ENCODE measurements at places on chromosomes 1 and 21.

DNA sequence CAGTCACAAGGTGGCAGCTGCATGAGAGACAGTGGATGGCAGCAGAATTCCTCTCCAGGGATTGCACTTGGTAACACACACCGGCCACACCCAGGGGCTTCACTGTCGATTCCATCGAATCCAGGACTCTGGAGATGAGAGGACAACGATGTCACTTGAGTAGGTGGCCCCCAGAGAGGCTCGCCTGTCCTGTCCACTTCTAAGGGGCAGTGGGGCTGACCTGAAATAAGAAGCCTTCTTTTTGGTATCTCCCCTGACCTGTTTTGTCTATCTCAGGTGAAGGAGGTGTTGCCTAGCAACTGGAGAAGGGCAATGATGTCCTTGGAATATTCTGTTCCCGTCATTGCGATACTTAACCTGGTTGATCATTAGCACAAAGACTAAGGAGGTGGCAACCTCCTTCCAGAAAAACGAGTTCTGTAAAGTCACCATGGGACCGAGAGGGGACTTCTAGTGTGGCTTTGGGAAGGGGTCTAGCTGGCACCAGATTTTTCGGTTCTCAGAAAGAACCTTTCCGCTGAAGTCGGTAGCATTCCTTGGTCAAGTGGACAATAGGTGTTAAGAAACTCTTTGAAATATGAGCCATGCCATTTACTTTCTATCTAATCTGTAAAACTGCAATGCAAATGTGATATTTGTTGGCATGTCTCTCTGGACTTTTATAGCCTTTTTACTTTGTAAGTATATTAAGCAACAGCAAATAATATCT is 85.2 kb upstream of the TMPRSS2 start:
- DNase-seq, result no peak

DNA sequence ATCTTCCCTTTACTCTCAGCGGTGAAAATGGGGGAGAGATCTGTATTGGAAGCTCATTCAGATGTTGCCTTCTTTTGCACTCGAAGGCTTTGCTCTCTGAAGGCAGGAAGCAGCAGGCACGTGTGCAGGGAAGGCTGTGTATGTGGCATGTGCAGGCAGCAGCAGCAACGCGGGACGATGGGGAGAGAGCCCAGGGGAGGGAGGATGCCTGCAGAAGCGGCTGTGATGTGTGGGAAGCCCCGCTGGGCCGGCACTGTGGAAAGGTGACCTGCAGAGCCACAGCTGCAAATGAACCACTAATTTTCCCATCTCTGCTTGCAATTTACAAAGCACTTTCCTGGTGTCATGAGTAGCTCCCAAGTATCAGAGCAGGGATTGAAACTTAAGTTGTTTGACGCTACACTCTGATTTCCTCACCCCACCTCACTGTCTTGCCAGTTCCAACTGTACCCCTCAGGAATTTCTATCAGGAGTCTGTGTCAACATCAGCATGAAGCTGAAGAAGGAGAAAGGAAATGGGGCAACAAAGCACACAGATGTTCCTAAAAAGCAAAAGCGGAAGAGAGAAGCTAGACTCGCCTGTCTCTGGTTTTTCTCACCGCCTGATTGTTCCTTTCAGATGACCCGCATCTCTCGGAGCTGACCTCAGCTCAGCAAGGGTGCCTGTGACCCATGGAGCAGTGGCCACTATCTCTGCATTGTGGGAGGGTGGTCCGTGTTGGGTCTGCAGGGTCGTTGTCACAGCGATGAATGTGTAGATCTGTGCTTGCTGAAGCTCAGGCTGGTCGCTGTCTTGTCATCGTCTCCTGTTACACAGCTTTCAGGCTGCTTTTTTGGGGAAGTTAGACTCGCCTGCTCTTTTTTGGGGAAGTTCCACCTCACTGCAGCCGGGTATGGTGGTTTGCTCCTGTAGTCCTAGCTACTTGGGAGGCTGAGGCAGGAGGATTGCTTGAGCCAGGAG is 156.1 kb downstream of the KIF26B start:
- no peak for DNase-seq

DNA sequence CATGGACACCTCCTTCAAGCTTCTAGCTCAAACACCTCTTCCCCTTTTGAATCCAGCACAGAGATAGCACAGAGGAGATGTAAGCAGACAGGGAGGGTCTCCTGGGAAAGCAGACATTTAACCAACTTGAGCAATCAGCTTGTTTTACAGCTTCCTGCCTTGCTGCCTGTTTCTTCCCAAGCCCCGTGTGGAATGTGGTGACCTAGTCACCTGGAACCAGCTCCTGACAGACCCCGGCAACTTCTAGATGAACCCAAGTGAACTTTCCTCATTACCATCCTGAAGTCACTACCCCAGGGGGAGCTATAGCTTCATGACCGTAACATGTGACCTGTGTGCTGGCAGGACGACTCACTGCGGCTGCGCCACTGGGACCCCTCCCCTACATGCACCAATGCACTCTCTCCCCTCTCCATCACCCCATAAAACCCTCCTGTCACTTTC is 24.1 kb upstream of the TTF2 start:
- no peak for DNase-seq

DNA sequence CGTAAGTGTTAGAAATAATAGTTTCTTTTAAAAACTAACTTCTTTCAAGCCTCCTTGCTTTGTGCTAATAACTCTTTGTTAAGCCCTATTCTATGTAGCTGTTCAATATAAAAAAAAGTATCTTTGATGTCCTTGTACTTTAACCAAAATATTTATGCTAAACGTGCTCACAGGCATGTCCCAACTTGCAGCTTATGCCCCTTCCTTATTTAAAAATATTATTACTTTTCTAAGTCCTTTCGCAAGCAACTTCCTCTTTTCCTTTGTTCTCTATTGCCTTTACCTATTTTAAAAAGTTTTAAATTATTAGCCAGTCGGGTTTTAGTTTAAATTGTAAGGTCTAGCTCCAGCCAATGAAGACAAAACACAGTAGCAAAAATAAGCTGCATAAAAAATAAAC is 43.4 kb upstream of the NBPF3 start:
- no peak for DNase-seq

DNA sequence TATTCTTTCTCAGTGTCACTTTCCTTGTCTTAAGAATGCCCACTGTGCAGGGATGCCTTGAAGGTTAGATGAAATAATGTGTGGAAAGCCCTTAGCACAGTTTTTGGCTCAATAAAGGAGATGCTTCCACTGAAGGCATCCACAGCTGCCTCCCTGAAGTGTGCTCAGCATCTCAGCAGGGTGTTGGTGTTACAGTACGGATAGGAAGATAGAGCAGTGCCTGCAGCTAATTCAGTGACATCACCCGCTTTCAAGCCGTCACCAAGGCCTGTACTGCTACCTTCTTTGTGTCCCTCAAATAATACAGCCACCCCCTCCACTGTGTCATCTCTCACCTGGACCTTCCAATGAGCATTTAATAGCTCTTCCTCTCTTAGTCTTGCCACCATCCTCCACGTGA is 59.0 kb downstream of the NDUFS5 start:
- DNase-seq, result no peak

GRCh38 chr1:94418664-94419655 is 771 bp downstream of the ABCD3 start:
- peak; percentile 24 for DNase-seq

DNA sequence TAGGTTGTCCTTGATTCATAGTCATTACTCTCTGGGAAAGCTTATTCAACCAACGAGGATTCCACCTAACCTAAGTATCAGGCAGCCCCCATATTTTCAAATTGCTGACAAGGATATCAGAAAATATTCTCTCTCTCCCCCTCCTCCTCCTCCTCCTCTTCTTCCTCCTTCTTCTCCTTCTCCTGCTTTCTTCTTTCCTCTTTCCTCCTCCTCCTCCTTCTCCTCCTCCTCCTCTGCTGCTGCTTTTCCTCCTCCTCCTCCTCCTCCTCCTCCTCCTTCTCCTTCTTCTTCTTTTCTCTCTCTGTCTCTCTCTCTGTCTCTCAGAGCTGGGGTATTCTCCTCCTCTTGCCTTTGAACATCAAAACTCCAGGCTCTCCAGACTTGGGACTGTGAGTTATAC is 2.5 kb upstream of the IGSF9 start:
- DNase-seq, result no peak

GRCh38 chr1:5485968-5486696 is 506.1 kb downstream of the NPHP4 start:
- no peak for DNase-seq

GRCh38 chr21:21114461-21114860 is 116.3 kb downstream of the NCAM2 start:
- no peak for DNase-seq

GRCh38 chr1:156920233-156921052 is at the start of gene LRRC71:
LRRC71 (plus strand) TSS chr1:156920632; CDS start chr1:156920804, 172 bp downstream.
- DNase-seq, result peak; percentile 64

GRCh38 chr21:36664662-36664990 is 34.3 kb upstream of the SIM2 start:
- no peak for DNase-seq

DNA sequence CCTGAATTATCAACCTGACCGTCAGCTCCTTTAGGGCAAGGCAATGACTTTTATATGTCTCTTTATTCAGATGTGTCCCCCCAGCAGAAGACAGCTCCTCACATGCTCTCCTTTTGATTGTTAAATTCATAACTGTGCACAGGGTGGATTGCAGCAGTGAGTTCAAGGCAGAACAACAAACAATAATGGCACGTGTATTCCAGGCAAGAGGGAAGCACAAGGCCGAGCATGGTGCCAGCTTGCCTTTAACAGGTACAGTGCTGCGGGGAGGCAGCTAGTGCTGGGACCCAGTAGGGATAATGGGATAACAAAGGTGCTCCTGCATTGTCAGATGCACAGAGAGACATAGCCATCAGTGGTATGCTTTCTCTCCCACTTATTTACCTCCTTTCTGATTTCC is 248.4 kb downstream of the RHOU start:
- DNase-seq, result no peak

- DNase-seq, result no peak
These were observed 246.6 kb upstream of the CHRM3 start for GRCh38 chr1:239139801-239140200.

DNA sequence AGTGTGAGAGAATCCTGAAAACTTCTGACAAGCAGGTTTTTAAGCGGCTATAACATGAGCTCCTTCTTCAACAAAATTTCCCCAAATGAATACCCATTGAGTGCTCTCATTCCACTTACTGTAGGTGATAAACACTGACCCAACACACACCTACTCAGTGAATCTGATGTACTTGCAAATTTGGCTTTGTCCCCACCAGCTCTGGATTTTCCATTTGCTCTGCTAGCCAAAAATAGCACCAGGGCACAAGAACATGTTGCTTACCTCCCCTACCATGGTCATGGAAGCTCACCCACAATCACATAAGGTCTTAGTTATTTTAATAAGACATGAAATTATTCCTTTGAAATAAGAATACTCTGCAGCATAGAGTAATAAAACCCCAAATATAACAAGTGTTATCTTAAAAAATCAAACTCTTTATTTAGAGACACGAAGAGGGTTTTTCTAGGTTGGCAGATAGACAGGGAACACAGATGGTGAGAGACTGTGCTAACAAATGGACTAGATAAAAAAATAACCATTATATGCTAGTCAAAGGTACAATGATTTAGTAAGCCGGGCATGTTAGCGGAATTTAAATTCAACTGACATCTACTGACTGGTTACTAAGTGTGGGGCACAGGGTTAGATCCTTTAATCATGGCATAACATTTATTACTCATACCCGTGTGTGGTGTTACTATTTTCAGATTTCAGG is 291.9 kb downstream of the KCNH1 start:
- no peak for DNase-seq

- DNase-seq, result peak; percentile 41
These were observed at the start of gene SH2D2A for GRCh38 chr1:156816561-156817328. SH2D2A (minus strand) TSS chr1:156816848; CDS start chr1:156816708, 140 bp downstream.

DNA sequence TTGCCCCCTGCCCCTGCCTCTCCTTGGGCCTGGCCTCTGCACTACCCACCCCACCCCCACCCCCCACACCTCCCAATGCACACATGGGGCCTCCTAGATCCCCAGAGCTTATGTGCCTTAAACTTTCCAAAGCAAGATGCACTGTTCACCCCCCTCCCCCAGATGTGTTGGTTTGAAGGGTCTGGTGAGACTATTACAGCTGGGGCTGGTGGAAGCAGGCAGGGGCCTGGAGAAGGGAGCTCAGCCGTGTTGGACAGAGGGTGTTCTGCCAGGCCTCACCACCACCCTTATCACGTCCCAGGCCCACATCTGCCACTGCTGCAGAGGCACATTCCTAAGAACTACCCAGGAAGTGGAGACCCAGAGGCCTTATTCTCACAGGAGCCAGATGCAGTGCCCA is 18.3 kb upstream of the RSPO1 start:
- DNase-seq, result no peak

DNA sequence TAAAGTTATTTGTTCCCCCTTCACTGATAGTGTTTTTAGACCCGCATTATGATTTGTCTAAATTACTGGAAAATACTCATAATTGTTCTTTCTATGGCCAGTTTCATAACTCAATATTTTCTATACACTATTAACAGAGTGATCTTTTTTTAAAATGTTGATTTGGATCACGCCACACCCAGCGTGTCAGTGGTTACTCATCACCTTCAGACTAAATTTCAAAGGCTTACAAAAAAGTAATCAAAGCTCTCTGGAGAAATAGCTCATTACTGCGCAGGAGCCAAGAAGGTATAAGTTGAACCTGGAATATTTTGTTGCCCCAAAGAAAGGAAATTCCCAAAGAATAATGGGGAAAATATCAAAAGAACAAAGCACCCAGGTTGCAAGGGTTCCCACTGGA is 104.9 kb downstream of the EVI5 start:
- DNase-seq, result no peak

DNA sequence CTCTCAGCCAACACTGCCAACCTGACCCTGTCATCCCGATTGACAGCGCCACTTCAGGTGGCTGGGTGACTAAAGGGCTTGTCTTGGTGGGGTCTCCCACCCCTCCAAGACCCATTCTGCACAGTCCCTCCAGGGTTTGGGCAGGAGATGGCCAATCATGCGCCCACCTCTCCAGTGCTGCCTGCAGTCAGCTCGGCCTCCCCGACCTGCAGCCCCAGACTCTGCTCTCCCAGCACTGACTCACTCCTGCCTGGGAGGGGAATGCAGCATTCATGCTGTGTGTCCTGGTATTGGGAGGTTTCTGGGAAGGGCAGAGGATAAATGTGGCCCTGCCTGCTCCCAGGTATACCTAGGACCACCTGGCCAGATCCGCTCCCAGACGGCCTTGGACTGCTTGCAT is 9.7 kb downstream of the TMEM81 start:
- DNase-seq, result peak; percentile 7

DNA sequence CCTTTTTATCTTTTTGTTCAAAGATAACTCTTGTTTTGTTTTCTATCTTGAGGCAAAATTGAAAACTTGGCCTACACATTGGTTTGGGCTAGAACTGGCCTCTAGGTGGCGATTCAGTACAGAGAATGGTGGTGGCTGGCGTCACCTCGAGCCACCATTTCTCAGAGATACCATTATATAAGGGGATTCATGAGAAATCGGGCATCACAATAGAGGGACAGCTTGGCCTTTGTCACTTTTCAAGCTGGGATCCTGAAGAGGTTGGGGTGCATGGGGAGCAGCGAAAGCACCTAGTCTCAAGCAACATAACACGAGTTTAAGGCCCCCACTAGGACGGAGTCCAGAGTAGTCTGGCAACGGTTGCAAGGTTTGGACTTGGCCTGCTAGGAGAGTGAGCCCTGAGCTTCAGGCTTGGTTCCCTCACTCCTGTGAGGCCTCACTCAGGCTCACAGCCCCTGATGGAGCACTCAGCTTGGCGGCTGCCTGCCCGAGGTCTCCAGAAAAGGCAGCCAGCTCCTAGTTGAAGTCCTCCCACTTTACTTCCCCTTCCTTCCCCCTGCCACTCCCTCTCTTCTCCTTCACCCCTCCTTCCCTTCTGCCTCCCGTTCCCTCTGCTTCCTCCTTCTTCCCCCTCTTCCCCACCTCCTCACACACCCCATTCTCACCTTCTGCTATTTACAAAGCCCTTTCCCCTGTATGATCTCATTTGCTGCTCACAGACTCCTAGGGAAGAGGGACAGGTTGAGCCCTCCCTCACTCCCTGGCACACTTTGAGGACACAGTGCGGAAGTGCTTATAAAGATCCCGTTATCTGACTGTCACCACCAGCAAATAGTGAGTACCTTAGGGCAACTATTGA is 67.8 kb downstream of the LRIG2 start:
- DNase-seq, result peak; percentile 65

Measured in IMR-90 (cell line).